ENCODE measurements at places on chromosomes 6 and 20.

- DNase-seq: no peak
Observed at GRCh38 chr6:119027465-119027864, 51.0 kb downstream of the FAM184A start.

DNA sequence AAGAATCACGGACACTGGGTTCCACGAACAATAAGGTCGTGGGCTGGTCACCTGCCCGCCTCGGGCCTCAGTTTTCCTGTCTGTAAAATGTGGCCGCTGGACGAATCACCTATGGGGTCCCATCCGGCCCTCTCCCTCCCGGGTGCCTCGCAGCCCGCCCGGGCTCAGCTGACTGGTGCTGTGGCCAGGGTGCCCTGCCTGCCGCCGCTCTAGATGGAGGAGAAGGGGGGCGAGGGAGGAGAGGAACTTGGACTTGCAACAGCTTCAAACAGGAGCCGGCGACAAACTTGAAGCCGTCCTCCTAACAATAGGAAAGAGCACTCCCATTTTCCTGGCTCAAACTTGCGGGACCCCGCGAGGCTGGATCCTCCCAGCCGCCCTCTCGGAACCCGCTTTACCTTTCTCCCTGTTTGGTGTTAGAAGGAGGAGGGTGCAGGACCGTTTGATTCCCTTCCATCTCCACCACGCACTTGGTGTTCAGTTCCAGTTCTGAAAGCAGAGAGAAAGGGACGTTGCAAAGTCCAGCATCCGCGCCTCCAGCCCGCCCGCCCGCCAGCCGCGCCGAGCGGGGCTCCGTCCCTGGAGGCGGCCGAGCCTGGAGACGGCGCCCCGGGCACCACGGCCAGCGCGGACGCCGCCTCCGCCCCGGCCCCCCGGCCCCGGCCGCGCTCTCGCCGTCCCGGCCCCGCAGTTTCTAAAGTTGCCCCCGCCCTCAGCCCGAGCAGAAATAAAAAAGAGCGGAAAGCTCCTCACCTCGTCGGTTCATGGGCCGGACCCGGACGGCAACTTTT is 584 bp downstream of the KIF13A start:
- DNase-seq: peak; percentile 28

DNA sequence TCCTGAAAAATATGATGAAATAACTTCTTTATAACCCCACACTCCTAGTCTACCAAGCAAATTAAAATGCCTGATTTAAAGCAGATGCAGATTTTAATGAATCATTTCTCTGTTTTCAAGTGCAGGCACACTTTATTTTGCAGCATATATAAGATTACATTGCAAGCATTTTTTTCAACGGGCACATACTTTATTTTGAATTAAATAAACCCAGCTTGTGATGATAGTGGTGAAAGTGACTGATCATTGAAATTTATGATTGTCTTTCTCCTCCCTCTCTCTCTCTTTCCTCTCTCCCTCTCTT is 12.2 kb upstream of the MOXD1 start:
- peak; percentile 53 for DNase-seq

DNA sequence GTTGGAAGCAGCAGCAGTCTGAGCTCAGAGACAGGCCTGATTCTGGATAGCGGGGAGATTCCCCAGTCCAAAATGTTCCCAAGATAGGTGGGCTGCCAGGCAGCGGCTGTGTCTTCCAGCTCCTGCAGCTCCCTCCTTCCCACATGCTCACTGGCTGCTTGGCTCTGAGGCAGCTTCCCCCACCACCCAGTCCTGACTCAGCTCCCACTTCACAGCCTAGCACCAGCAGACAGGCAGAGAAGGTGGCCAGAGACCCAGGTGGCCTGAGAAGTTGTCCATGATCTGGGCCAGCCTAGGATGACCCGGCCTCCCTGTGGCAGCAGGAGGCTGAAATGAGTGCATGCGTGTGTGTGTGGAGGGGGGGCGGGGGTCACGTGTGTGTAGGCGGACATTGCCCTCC is 94.9 kb downstream of the MDGA1 start:
- DNase-seq: peak; percentile 25

DNA sequence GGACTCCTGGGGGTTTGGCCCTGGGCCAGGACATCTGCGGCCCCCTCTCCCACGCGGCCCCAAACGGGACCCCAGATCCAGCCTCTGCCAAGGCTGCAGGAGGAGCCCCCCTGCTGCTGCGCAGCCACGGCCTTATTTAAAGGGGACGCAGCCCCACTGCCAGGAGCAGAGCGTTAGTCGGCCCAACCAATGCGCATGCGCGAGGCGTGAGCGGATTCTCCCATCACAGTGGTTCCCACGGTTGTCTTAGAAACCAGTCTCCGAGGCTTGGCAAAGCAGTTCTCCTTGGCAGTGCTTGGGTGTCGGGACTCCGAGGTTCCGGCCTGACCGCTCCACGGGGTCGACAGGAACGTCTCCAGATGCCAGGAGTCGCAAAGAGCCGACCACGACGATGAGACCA is 288.3 kb upstream of the ZNF337 start:
- peak; percentile 60 for DNase-seq

- DNase-seq: peak; percentile 39
Observed at GRCh38 chr6:6331946-6332601, 11.6 kb upstream of the F13A1 start.

DNA sequence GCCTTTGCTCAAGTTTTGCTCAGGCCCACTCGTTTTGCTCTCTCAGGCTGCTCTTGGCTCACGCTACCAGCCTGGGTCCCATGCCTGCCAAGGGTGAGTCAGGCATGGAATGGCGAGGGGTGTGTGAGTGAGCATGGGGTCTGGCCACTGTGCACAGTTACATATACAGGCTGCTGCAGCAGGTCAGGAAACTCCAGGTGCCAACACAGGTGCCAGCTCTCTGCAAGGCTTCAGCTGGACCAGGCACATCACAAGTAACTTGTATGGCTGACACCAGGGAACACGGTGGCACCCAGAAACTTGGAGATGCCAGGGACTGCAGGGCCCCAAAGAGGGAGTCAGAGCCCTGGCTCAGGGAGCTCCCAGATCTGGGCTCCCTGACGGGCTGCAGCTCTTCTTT is 146.8 kb downstream of the BTBD3 start:
- DNase-seq: no peak
